ENCODE measurements at places on chromosomes 11 and 22.

GRCh38 chr11:65121447-65121864 is 478 bp downstream of the FAU start:
- no peak for DNase-seq

DNA sequence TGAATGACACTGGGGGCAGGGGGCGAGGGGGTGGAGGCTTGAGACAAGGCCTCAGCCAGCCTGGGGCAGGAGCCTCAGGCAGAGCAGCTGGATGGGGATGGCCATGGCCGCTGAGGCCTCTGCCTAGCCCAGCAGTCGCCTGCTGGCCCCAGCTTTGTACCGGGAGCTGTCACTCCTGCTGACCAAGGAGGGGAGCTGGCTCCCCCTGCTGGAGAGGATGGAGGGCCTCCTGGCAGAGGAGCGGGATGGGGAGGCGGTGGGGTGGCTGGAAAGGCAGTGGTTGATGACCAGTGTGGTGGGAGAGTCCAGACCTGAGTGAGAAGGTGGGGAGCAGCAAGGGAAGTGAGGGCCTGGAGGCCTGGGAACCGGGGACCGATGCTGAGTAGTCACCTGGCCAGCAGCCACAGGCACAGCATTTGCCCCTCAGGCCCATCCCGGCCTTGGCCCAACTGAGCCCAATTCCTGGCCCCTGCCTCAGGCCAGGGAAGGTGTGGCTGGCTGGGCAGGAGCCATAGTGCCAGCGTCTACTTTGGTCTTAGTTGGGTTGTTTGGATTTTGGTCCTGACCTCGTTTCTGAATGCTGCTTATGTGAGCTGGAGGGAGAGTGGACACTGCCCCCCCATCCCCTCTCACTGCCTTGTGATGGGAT is 6.0 kb upstream of the SUSD2 start:
- DNase-seq = peak; percentile 25

- no peak for DNase-seq
These were observed 26.6 kb downstream of the DUSP8 start for GRCh38 chr11:1545432-1545831.

GRCh38 chr22:25232301-25232700 is 12.9 kb downstream of the CRYBB2 start:
- DNase-seq = no peak

DNA sequence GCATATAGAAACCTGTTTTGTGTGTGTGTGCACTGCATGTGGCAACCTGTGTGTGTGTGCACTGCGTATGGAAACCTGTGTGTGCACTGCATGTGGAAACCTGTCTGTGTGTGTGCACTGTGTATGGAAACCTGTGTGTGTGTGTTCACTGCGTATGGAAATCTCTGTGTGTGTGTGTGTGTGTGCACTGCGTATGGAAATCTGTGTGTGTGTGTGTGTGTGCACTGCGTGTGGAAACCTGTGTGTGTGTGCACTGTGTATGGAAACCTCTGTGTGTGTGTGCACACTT is 72.2 kb upstream of the CCND1 start:
- no peak for DNase-seq

DNA sequence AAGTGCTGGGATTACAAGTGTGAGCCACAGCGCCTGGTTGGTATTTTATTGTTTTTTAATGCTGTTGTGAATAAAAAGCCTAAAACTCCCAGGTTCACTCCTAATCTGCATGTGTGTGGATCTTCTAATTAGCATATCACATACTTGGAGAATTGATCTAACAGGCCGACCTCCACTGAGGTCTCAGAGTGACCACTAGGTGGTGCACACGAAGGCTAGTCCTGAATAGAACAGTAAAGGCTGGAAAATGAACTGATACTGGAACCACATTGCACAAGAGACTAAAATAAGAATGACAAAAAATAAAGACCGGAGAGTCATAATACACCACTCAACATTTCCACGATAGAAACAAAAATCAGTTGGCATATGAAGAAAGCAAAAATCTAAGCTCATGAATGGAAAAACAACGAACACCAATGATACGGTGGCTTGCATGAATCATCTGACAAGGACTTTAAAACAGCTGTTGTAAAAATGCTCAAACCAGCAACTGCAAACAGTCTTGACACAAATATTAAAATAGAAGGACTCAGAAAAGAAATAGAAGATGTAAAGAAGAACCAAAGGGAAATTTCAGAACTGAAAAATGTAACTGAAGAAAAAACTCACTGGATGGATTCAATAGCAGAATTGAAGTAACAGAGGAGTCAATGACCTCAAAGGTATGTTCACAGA is 19.2 kb downstream of the PIM3 start:
- DNase-seq = no peak

GRCh38 chr11:76200006-76200940 is 6.0 kb downstream of the WNT11 start:
- no peak for DNase-seq

DNA sequence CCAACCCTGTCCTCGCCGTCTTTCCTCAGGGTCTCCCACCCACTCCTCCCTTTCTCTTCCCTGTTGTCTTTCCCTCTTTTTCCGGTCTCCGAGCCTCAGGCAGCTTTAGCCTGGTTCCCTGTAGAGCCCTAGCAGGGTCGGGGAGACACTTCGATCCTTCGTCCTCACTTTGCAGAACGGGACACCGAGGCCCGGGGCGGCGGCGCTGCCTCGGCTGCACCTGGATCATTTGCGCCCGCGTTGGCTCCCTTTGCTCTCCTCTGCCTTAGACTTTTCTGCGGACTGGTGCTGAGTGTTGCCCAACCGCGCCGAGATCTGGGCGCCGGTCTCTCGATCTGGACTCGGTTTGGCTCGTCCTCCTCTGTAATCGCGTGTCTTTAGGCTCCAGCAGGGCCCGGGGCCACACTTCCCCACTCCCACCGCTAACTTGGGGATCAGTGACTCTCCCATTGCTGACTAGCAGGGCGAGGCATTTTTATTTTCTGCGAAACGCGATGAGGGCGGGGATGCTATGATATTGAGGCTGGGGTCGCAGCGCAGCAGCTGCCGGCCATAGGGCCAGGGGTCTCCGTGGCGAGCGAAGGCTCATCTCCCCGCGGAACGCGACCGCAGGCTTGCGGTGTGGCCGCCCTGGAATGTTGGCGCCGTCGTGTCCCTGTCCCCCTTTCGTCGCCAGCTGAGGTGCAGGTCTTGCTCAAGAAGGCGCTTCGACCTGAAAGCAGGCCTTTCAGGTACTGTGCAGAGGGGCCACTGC is 1.6 kb upstream of the E2F8 start:
- no peak for DNase-seq

DNA sequence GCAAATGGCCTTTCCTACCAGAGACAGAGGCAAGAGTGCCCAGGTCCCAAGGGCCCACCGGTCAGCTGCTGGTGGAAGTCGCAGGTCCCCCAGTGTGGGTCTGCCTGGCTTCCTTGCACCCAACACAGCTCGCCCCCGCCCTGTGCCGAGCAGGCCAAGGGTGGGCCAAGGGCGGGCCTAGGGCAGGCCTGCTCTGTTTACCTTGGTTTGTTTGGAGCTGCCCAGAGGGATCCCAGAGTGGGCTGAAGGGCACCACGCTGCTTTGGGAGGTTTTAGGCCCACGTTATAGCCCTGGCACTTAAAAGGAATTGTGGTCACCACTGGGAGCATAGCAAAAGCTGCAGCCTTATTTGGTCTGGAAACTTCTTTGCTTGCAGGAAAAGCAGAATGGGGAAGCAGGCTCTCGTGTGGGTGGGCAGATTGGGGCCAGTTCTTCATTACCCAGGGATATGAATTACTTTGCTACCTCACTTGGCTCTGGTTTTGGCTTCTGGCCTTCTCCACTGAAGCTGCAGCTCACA is 38.0 kb downstream of the MRGPRD start:
- no peak for DNase-seq

GRCh38 chr11:48141475-48142122 is 75.0 kb upstream of the OR4B1 start:
- no peak for DNase-seq

GRCh38 chr11:114110952-114111947 is 51.7 kb downstream of the ZBTB16 start:
- no peak for DNase-seq

DNA sequence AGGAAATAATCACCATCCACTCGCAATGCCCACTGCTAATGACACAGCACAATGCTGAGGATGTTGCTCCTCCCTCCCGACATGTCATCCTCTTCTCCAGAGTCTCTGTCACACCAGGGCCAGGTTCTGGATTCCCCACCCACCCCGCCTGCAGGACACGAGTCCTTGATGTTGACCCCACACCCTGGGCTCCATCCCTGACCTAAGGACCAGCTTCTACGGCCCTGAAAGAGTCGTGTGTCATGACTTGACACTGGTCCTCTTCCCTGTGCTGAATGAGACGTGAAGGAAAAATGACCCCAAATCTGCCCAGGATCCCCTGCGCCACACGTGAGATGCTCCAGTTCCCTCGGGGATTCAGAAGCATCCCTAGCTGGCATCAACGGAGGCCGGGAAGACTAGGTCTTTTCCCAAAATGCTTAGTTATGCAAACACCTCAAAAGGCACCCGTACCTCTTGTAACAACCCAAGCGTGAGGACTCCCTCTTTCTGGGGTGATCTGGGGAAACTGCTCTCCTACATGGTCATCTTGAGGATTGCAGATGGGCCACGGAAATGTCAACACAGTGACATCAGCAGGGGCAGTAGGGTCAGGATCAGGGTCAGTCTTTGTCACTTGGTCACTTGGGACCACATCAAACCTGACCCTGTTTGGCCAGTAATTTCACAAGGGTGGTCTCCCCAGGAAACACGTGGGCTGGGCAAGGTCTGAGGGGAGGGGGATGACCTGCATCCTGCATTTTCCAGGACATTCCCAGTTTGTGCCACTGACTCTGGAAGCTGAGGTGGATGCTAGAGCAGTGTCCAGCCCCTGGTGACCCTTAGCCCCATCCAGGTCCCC is 42.0 kb downstream of the IGLL5 start:
- DNase-seq = no peak

- DNase-seq = no peak
These were observed 42.6 kb downstream of the KCNC1 start for GRCh38 chr11:17777086-17777737.

DNA sequence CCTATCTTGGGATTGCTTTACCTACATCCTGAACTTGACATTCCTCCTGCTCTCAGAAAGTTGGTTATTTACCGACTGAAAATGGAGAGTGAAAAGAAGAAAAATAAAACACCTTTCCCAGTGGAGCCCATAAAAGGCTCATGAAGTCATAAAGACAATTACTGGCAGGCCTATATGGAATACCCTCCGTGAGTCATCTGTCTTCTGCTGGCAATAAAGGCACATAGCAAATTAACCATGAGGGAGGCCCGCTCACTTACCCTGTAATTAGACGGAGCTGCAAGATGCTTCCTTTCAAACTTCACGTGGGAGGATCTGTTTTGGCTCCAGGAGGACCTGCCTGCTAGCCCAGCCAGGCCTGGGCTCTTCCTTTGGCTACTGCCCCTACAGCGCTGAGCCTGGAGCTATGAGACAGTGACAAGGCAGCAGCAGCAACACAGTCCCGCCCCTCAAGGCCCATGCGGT is 540.4 kb downstream of the BUD13 start:
- no peak for DNase-seq

GRCh38 chr11:76659672-76660532 is 10.6 kb downstream of the LRRC32 start:
- no peak for DNase-seq

DNA sequence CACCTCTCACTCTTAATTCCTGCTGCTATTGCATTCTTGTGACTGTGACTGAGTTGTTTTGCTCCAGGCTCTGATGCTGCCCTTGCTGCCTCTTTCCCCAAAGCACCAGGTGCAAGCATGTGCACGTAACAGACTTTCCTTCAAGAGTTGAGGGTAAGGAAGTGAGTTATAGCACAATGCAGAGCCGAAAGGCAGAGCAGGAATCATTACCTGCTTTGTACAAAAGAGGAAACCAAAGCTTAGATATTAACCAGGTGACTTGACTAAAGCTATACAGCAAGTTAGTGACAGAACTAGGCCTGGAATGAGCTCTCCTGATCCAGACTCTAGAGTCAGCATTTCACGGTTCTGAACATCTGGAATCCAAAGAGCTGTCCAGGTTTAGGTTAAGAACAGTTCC is 33.6 kb downstream of the NEU3 start:
- no peak for DNase-seq

GRCh38 chr11:41119484-41119883 is 340.0 kb downstream of the LRRC4C start:
- no peak for DNase-seq

GRCh38 chr11:73072935-73073481 is 69.1 kb downstream of the FCHSD2 start:
- DNase-seq = no peak

- no peak for DNase-seq
These were observed at the start of gene SLC15A3 for GRCh38 chr11:60951904-60952741. SLC15A3 (minus strand) TSS chr11:60952176; CDS start chr11:60951551, 625 bp downstream.

DNA sequence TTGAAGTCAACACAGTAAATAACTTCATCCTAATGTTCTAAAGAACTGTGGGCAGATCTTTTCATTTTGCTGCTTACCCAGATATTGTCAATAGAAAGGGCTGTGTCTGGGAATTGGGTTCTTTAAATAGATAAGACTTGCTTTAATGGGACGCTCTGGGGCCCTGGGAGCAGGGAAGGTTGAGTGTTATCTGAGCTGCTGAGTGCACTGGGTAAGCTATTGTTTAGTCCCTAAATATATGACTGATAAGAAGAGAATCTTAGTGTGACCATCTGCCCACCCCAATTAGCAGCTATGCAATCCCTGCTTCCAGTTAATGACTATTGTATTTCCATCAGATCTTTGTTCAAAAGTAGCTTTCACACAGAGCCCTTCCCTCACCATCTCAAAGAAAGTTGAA is 44.4 kb downstream of the ARHGAP42 start:
- no peak for DNase-seq

DNA sequence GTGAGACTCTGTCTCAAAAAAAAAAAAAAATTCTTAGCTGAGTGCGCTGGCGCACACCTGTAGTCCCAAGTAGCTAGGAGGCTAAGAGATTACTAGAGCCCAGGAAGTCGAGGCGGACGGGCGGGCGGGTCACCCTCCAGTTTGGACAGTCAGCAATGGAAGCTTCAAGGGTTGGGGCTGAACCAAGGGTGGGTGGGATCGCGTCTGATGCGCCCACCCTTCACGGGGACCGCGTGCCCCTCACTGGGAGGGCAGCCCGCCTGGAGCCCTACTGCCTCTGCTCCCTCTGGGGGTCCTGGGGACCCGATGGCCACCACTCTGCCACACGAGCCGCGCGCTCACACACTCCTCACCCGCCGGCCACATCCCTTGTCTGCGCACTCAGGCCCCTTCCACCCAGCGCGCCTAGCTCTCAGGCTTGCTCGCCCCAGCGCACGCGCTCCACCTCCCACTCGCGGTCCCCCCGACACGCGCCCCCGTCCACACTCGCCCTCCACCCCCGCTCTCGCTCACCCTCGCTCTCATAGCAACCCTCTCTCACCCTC is 494 bp downstream of the CHID1 start:
- no peak for DNase-seq

DNA sequence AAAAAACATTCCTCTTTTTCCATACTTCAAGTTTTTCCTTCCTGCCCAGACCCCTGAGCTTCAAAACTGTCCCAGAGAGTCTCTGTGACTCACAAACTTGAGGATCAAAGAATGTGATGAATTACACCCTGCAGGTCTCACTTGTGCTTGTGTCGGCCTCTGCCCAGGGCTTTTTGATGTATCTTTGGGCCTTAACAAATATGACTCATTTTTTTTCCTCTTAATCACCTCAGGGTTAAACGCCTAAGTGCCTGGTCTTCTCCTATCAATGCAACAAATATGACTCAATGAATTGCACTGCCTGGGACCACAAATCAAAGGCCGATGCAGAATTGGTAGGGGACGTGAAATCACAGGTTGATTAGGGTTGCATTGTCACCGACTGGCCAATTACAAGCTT is 267.7 kb downstream of the LARGE1 start:
- DNase-seq = no peak
